ENCODE measurements at places on chromosomes 2 and 18.

DNA sequence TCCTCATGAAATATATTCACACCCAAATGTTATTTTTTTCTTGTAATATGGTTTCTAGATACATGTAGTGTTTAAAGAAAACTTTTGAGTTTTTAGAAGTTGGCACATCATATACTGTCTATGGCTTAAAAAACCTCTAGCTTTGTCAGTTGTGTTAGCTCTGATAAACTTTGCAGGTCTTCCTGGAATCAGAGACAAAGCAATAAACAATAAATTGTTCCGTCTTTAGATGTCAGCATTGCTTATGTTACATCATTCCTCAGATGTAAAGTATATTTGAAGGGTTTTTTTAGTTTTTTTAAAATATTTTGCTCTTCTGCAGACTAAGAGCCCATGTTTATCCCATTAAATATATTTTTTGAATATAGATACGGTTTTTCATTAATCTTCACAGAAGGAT is 145.1 kb downstream of the GPD2 start:
- no peak for DNase-seq

DNA sequence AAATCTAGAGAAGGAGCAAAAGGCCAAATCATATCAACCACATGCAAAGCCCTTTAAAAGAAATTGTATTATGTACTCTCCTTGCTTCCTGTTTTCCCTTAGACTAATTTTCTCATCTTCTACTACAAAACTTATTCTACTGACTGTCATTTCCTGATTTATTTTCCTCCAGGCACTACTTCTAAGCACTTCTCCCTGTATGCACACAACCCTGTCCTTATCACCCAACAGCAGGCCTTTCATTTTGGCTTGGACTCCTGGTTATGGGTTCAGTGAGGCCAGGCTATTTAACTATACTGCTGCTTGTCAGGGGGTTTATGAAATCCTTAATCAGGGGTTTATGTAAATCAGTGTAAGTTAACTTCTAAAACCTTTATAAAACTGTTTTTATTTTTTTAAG is 205.1 kb upstream of the FAM98A start:
- no peak for DNase-seq

DNA sequence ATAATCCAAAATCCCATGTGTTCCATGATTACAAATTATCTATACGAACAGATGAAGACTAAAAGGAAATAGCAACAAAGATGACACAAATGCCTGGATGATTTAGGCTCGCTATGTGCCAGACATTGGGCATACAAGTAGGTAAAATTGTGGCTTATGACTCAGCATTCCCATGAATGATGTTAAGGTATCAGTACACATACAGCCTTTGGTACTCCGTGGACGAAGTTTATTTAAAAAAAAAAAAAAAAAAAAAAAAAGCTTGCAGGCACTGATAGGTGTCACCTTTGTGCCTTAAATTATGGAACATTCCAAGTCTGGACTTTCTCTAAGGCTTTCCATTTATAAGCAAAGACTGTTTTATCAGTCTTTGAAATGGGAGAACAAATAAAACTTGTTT is 2.7 kb downstream of the CHAC2 start:
- DNase-seq = no peak

GRCh38 chr18:51527826-51528225 is 330.3 kb upstream of the MEX3C start:
- DNase-seq = no peak

- no peak for DNase-seq
These were observed 58.5 kb downstream of the ADCY3 start for GRCh38 chr2:24861500-24861899.

DNA sequence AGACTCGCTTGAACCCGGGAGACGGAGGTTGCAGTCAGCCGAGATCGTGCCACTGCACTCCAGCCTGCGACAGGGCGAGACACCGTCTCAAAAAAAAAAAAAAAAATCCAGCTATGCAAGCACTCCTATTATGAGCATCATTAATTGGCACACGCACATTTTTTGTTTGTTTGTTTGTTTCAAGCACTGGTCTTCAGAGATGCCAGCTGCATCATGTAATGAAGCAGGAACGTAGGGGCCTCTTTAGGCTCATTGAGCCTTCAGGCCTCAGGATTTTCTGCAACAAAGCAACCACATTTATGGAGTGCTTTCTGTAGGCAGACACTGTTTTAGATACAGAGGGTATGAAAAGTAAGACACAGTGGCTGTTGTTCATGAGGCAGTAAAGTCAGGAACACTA is 585.8 kb downstream of the CNTNAP5 start:
- no peak for DNase-seq

DNA sequence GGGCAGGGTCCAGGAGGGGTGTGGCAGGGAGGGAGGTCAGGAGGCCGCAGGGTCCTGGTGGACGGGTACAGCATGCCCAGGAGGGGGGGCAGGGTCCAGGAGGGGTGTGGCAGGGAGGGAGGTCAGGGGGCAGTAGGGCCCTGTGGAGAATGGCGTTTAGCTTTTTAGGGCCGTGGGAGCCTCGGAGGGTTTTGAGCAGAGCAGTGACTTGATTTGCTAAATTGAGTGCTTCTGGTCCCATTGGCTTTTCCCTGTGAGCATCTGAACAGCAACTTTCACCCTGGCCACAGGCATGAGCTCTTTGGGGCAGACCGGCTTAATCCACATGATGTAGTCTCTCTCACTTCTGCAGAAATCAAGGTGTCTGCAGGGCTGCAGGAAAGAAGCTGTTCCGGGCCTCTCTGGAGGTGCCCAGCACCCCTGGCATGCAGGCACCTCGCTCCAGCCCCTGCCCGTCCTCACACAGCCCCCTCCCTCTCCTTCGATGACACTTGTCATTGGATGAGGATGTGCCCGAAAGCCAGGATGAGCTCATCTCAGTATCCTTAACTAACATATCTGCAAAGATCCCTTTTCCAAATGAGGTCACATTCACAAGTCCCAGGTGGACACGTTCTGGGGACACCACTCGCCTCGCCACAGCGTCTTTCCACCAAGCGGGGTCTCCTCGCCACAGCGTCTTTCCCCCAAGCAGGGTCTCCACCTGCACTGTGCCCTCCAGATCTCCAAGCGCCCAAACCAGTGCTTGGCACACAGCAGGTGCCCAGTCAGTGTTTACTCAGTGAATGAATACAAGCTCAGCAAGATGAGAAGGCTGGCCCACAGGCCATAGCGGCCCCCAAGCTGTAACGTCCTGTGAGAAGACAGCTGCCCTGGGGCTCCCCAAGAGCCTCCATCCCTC is 94.0 kb downstream of the NDUFA10 start:
- peak; percentile 12 for DNase-seq

- no peak for DNase-seq
These were observed 1.0 kb downstream of the ZDBF2 start for GRCh38 chr2:206275312-206276055.

- DNase-seq = no peak
These were observed 69.7 kb upstream of the KCNE4 start for GRCh38 chr2:222982010-222982908.

- DNase-seq = peak; percentile 62
These were observed 17.6 kb upstream of the BOK start for GRCh38 chr2:241540771-241541561.

DNA sequence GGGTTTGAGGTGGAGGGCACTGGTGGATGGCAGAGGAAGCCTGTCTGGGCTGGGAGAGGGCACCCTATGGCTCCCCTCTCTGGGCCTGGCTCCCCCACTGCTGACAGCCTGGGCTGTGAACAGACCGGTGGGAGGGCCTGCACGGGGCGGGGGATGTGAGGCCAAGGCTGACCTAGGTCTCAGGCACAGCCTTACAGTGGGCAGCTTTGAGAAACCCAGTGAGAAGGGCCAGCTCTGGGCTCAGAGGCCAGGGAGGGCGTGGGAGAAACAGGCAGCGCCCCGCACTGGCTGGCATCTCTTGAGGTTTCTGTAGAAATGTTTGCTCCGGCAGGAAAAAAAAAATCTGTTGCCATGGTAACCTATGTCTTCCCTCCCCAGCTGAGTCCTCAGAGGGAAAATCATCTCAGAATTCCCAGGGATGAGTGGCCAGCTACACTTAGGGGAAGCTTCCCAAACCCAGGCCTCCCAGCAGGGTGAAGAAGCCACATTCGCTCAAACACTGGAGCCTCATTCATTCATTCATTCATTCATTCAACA is 71.7 kb upstream of the TAF1B start:
- DNase-seq = no peak
